ENCODE measurements at places on chromosomes 3 and 15. TPM values are rescaled to one million over a fixed set of nuclear protein-coding genes. Genes with fewer than 3 reads are reported as not detected.

DNA sequence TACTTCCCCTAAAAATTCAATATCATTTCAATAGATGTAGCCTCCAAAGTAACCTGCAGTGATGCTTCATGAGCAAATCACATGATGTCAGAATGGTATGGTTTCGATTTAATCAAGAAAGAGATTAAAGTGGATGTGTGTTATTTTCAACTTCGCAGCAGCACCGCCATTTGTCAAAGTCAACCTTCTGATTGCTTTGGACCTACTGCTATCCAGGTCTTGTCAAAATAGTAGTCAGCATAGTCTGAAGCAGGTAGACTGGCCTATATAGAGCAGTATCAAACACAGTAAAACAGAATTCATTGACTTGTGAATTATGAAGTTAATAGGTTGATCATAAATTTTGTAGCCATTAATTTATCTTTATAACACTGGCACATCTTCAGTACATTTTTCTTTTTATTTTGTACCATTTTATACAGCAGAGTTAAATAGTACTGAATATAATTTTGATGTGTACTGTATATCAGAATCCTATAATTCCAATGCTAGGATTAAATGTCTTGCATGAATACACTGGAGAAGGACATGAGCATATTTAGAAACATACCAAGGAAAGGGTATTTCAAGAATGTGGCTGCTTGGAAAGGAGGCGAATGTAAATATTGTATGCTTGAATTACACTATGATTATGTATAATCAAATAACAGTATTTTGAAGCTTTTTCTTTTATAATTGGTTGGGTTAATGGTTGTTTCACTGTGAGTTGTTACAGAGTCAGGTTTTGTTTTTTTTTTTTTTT lies 79.6 kb downstream of the CDIN1 start:
- no peak for DNase-seq

DNA sequence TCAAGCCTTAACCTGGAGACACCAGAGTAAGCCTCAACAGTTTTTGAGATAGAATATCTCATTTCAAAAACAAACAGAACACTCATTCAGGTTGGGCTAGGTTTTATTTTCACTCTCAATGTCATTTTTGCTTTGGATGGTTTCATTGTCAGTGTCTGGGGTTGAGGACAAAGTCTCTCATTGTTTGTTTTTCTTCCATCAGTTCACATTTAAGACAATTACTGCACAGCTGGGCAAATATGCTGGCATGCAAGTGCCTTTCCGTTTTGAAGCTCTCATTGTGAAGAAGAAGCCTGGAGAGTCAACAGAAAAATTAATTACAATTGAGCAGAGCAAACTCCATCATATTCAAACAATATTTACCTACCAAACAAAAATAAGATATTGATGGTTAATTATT lies 1050.0 kb downstream of the TBL1XR1 start:
- no peak for DNase-seq

- no peak for DNase-seq
Measured at GRCh38 chr3:101950510-101950909, 101.2 kb downstream of the NFKBIZ start.

The GPR160 gene
- 62.1 TPM for total RNA-seq

DNA sequence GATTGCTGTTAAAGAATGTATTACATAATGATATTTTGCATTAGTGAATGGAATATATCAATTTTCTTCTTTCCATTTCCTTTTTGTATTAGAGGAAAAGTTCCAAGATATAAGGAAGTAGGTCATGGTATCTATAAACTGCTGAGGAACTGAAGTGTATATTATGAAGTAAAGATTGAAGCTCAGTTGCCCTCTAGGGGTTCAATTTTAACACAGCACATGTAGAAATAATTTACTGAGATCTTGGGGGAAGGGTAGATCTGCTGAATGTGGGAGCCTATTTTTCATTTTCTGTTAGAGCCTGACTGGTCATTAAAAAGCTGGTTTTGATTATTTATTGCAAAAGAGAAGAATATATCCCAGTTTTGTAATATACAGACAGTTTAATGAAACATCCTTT lies 45.2 kb downstream of the CMC1 start:
- DNase-seq = no peak

DNA sequence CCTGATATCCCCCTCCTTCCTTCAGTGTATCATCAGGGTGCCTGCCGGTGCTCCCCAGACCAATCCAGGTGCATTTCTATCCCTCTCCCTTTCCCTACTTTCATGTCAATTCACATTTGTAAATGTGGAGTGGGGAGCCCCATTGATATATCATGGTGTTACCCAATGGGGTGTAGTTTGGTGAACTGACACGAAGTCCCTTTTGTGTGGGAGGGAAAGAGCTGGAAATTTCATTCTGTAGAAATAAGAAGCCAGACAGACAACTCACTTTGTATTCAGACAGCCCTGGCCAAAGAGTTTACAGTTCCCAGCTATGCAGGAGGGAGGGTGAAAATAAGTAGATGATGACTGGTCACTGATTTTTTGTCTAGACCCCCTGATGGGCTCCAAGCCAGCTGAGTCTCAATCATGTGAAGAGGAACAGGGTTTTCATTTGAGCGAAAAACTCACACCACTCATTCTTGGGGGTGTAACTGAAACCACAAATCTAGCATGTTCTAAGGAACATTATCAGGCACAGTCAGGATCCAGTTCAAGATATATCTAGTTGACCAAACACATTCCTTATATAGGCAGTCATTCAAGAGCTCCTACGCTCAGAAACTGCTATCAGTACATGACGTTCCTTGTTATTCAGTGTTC lies 58.9 kb downstream of the LMCD1 start:
- no peak for DNase-seq

DNA sequence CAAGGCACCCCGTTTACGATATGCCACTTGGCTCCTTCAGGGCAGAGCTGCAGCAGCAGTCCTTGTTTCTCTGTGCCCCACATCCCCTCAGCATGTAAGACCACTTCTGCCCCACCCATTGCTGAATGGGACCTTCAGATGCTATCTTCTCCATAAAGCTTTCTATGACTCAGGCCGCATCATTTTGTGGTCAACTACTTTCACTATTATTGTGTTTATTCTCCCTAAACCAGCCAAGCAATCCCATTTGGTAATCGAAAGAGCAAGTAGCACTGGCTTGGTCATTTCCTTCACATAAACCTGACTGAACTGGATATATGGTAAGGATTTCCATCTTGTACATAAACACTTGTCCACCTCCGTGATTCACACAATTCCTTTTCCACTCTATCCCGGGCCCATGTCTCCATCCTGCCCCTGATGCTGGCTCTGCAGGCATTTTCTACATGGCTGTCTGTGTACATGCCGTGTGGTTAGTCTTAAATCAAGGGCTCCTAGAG lies 25.7 kb downstream of the LIPC start:
- DNase-seq = no peak

The FSTL1 gene
- total RNA-seq = 379 TPM

- no peak for DNase-seq
Measured at GRCh38 chr15:27084844-27085243, 113.9 kb downstream of the GABRG3 start.

GRCh38 chr3:76245073-76245472 lies 459.7 kb upstream of the ZNF717 start:
- no peak for DNase-seq

- DNase-seq = no peak
Measured at GRCh38 chr15:92808598-92809063, 91.5 kb upstream of the CHD2 start.

DNA sequence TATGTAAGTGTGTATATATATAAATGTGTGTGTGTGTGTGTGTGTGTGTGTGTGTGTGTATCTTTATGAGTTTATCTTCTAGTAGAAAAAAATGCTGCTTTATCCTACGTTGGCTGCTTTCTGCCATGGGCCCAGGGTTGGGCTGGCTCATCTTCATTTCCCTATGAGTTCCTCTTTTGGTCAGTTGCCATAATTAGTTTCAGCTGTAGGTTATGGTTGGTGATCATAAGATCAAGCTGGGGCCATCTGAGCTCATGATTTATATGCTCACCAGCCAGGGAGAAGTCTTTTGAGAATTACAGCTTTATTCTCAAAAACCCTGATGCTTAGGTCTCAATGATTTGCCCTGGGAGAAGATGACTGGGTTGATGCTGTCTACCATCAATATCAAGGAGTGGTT lies 775.8 kb upstream of the ARPP21 start:
- no peak for DNase-seq

Measured in ureter (tissue), 1 donor.